ENCODE measurements at places on chromosomes 5 and 9. TPM values are rescaled to one million over a fixed set of nuclear protein-coding genes. Genes with fewer than 3 reads are reported as not detected.

- H3K27me3 ChIP-seq, result no peaks in the 10 kb centered on the region
- no peaks in the 10 kb centered on the region for H3K4me1 ChIP-seq
- DNase-seq, result no peak
These were observed 775.8 kb downstream of the EFNA5 start for GRCh38 chr5:106894964-106895363.

GRCh38 chr5:71582945-71583584, 4.1 kb upstream of the MCCC2 start:
- no peak overlapping the region for H3K27ac ChIP-seq
- H3K36me3 ChIP-seq, result no peaks in the 10 kb centered on the region
- H3K4me1 ChIP-seq, result peaks cover 12% of the 10 kb centered on the region
- H3K27me3 ChIP-seq, result no peaks in the 10 kb centered on the region
- H3K4me3 ChIP-seq, result no peak overlapping the region
- DNase-seq, result peak; percentile 55

SLCO6A1 gene
- total RNA-seq, result not detected

NR2F1 gene
- 17.4 TPM for total RNA-seq

- no peaks in the 10 kb centered on the region for H3K27me3 ChIP-seq
- H3K27ac ChIP-seq, result no peak overlapping the region
These were observed 1556.8 kb downstream of the EFNA5 start for GRCh38 chr5:106113922-106114321.

GRCh38 chr9:3826178-3826577, 300.4 kb upstream of the RFX3 start:
- DNase-seq, result no peak
- no peaks in the 10 kb centered on the region for H3K27me3 ChIP-seq
- H3K36me3 ChIP-seq, result peaks cover 3% of the 10 kb centered on the region
- no peaks in the 10 kb centered on the region for H3K4me1 ChIP-seq

- H3K4me3 ChIP-seq, result no peak overlapping the region
- no peaks in the 10 kb centered on the region for H3K36me3 ChIP-seq
- no peak overlapping the region for H3K27ac ChIP-seq
- H3K4me1 ChIP-seq, result no peaks in the 10 kb centered on the region
- no peak for DNase-seq
These were observed 262.5 kb upstream of the C9orf72 start for GRCh38 chr9:27835746-27836145.

SPATA9 gene
- not detected for total RNA-seq

DNA sequence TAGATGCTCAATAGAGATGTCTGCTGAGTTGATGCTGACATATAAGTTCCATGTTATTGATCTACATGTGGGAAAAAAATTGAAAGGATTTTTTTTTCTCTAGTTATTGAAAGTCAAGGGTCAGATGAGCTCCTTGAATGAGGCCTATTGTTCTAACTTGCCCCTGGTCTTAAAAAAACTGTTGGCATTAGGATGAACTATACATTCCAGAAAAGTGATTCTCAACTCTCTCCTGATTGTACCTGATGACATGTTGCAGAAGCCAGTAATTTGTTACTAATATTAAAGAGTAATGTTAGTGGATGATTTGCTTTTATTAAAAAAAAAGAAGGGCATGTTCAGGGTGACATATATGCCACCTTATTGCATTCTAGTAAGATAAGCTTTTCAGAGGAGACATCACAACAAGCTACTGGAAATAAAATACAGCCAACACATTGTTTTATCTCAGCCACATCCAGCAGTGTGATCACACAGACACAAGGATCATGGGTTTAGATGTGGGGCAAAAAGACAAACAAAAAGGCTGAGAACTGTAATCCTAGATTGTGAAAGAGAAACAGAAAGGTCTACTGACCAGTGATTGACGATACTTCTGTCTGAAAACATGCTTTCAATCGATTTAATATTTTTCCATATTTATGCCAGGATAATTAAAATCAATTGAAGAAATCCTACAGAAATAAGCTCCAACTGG, 1314.1 kb upstream of the C9orf72 start:
- no peaks in the 10 kb centered on the region for H3K36me3 ChIP-seq
- H3K4me3 ChIP-seq, result no peak overlapping the region
- H3K27ac ChIP-seq, result no peak overlapping the region
- no peaks in the 10 kb centered on the region for H3K27me3 ChIP-seq

ENG gene
- 91.2 TPM for total RNA-seq

DNA sequence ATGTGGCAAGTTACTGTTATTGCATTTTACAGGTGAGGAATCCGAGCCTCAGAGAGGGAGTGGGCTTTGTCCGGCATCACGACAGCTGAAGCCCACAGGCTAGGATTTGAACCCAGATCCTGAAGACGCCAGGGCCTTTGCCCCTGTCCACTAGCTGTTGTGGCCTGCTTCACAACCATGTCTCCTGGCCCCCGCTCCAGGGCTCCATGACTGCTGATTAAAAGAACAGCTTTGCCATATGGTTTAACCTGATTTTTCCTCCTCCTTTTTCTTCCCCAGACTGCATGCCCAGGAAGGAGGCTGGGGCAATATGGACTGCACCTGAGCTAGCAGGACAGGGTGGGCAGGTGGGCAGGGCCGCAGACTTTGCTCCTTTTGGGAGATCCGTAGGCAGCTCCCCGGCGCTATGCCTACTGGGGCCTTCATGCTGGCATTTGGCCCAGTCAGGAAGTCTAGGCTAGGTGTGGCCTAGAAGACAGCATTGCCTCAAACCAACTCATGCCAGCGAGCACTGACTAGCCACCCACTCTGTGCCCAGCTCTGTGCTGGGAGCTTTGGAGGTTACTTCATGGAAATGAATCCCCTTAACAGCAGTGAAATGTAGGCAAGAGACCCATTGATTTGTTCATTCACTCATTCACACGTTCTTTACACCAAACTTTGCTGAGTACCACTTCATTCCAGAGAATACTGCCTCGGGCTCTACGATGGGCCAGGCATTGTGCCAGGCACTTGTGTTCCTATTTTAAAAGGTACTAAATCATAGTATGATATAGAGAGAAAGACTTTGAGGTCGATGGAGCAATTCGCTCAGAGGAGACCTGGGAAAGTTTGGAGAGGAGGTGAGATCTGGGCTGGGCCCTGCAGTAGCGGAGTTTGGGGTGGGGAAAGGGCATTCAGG, 94.3 kb upstream of the CPEB4 start:
- no peaks in the 10 kb centered on the region for H3K4me1 ChIP-seq
- H3K27ac ChIP-seq, result no peak overlapping the region
- H3K36me3 ChIP-seq, result no peaks in the 10 kb centered on the region
- DNase-seq, result no peak
- H3K27me3 ChIP-seq, result no peaks in the 10 kb centered on the region

DNA sequence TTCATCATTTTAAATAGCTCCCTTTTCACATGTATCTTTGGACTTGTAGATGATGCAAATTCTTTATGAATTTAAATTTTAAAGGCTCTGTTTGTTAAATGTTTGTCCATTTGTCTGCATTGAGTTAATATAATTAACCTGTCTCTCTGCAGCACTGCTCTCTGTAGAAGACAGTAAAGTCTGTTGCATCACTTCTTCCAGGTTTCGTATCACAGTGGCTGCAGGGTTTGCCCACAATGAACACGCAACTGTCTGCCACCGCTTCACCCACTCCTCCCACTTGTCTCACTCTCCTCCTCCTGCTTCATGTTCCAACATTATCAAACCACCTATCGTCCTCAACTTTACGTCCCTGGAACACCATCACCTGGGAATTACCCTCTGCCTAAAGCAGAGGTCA, 231.3 kb upstream of the SLC30A5 start:
- no peak overlapping the region for H3K27ac ChIP-seq
- no peak overlapping the region for H3K4me3 ChIP-seq
- no peaks in the 10 kb centered on the region for H3K4me1 ChIP-seq
- DNase-seq, result no peak
- H3K27me3 ChIP-seq, result no peaks in the 10 kb centered on the region
- H3K36me3 ChIP-seq, result no peaks in the 10 kb centered on the region

NSG2 gene
- total RNA-seq, result 5.4 TPM

PDE6A gene
- not detected for total RNA-seq

DNA sequence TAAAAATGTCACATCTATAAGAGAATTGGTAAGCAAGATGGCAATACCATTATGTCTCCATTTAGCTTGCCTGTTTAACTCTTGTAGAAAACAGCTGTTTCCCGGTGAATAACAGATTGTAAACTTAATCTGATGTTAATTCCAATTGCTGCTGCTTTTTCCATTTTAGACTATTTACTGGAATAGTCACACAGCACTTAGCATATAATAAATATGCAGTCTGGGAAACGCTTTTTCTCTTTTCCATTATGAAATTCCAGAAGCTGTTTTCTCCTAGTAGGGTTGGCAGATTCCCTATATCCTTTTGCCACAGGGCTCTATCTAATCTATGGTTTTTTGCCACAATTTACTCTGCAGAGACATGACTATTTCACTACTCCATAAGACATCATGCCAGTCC, 148.0 kb downstream of the CEMIP2 start:
- no peak for DNase-seq
- H3K27me3 ChIP-seq, result no peaks in the 10 kb centered on the region
- no peak overlapping the region for H3K27ac ChIP-seq
- no peaks in the 10 kb centered on the region for H3K36me3 ChIP-seq
- H3K4me3 ChIP-seq, result no peak overlapping the region
- H3K4me1 ChIP-seq, result no peaks in the 10 kb centered on the region

- DNase-seq, result no peak
- no peak overlapping the region for H3K4me3 ChIP-seq
- no peaks in the 10 kb centered on the region for H3K27me3 ChIP-seq
- no peaks in the 10 kb centered on the region for H3K36me3 ChIP-seq
- no peak overlapping the region for H3K27ac ChIP-seq
These were observed 73.4 kb downstream of the ANGPTL2 start for GRCh38 chr9:127049044-127049443.

- peaks cover 46% of the 10 kb centered on the region for H3K36me3 ChIP-seq
- peak overlapping the region; percentile 28 for H3K27ac ChIP-seq
- peaks cover 88% of the 10 kb centered on the region for H3K4me1 ChIP-seq
- no peaks in the 10 kb centered on the region for H3K27me3 ChIP-seq
- DNase-seq, result no peak
- no peak overlapping the region for H3K4me3 ChIP-seq
These were observed 23.8 kb downstream of the MACROH2A1 start for GRCh38 chr5:135375040-135375793.

DNA sequence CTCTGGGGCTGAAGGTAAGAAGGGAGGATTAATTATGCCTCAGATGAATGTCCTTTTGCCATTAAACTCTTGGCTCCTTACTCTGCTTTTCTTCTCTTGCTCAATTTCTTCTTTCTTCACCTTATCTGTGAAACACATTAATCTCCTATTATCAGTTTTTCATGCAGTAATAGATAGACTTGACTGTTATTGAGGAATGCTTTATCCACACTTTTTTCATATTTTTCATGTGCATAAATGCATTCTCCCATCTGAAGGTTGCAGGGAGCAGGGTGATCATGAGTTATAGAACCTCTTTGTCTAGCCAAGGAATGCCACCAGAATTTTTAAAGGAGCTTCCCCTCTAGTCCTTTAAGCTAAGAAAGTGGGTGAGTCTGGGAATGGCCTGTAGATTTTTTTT, 66.4 kb upstream of the CD180 start:
- H3K27ac ChIP-seq, result peak overlapping the region; percentile 28
- no peaks in the 10 kb centered on the region for H3K27me3 ChIP-seq
- DNase-seq, result no peak
- peaks cover 63% of the 10 kb centered on the region for H3K4me1 ChIP-seq
- no peaks in the 10 kb centered on the region for H3K36me3 ChIP-seq

DNA sequence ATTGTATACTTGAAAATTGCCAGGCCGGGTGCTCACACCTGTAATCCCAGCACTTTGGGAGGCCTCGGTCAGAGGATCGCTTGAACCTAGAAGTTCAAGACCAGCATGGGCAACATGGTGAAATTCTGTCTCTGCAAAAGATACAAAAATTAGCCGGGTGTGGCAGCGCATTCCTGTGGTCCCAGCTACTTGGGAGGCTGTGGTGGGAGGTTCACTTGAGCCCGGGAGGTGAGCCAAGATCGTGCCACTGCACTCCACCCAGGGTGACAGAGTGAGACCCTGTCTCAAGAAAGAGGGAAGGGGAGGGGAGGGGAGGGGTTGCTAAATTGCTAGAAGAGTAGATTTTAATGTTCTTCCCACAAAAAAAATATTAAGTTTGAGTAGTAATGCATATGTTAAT, 53.2 kb downstream of the FNBP1 start:
- peak overlapping the region; percentile 71 for H3K27ac ChIP-seq
- H3K27me3 ChIP-seq, result no peaks in the 10 kb centered on the region
- no peaks in the 10 kb centered on the region for H3K36me3 ChIP-seq
- no peak for DNase-seq

DNA sequence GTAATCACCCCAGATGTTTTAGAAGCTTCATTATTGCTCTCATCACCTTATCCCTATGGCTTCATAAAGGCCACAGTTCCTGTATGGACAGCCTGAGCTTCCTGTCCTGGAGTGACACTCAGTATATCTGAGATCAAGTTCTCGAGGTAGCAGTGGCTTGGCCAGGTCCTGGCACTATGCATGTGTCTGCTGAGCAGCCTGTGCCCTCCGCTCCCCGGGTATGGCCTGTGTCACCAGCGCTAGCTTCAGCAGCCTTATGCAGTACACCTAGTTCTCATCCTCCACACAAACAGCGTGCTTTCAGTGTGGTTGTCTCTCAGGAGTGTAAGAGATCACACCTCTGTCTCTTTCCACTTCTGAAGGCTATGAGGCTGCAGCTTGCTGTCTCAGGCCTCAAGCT, 514.7 kb downstream of the DIRAS2 start:
- H3K4me1 ChIP-seq, result peaks cover 7% of the 10 kb centered on the region
- no peaks in the 10 kb centered on the region for H3K36me3 ChIP-seq
- H3K4me3 ChIP-seq, result no peak overlapping the region
- no peak overlapping the region for H3K27ac ChIP-seq

- no peaks in the 10 kb centered on the region for H3K4me1 ChIP-seq
- DNase-seq, result no peak
- no peaks in the 10 kb centered on the region for H3K27me3 ChIP-seq
- no peak overlapping the region for H3K4me3 ChIP-seq
These were observed 43.2 kb downstream of the SH3RF2 start for GRCh38 chr5:145979270-145980223.

DNA sequence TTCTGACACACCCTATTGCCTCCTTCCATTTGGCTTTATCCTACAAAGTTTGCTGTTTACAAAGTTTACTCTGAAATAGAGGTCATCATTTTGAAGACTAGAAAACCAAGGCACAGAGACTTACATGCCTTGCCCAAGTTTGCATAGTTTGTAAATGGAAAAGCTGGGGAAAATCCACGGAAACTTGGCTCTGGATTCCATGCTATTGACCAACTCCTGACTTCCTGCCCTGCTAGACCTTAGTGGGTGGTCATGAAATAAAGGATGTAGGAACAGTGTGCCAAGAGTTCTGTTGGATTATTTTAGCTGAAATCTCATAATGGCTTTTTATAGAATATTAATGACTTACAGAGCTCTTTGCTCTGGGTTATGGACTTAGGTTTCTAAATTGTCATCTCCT, 69.5 kb downstream of the GRIA1 start:
- H3K36me3 ChIP-seq, result no peaks in the 10 kb centered on the region
- DNase-seq, result no peak
- H3K4me3 ChIP-seq, result no peak overlapping the region
- no peak overlapping the region for H3K27ac ChIP-seq
- H3K4me1 ChIP-seq, result no peaks in the 10 kb centered on the region
- H3K27me3 ChIP-seq, result no peaks in the 10 kb centered on the region

ADRB2 gene
- total RNA-seq, result 6.1 TPM

TAS2R1 gene
- not detected for total RNA-seq

GRCh38 chr5:148909766-148910165, 83.4 kb downstream of the ADRB2 start:
- H3K4me1 ChIP-seq, result peaks cover 22% of the 10 kb centered on the region
- H3K36me3 ChIP-seq, result no peaks in the 10 kb centered on the region
- no peak for DNase-seq
- no peak overlapping the region for H3K27ac ChIP-seq

CYSRT1 gene
- not detected for total RNA-seq
